ENCODE measurements at places on chromosomes 12 and 14.

- DNase-seq, result no peak
Measured at GRCh38 chr12:70686299-70686698, 49.1 kb upstream of the PTPRB start.

- no peak for DNase-seq
Measured at GRCh38 chr12:2803635-2804392, 8.7 kb upstream of the ITFG2 start.

DNA sequence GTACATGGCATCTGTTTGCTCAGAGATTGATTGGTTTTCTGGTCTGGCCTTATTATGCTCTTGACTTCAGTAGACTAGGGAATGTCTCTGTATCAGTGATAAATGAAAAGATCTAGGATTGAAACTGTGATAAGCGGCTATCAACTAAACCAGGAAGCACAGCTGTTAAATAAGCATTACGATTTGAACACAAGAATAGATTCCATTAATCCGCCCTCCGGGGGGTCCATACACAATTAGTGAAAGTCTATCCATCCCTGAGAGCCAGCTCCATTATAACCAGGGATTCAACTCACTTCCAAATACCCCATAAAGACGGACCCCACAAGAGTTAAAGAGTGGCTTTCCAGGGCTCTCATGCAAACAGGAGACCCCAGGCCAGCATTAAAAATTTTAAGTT lies 279.0 kb downstream of the GRIN2B start:
- no peak for DNase-seq

GRCh38 chr12:53518381-53518780 lies 11.1 kb upstream of the NPFF start:
- no peak for DNase-seq

- DNase-seq, result peak; percentile 82
Measured at GRCh38 chr14:21043974-21044618, 1.9 kb downstream of the RNASE7 start.

- no peak for DNase-seq
Measured at GRCh38 chr12:47753021-47754001, 5.4 kb downstream of the RAPGEF3 start.

GRCh38 chr12:98845957-98846356 lies 200.9 kb downstream of the APAF1 start:
- no peak for DNase-seq

- DNase-seq, result no peak
Measured at GRCh38 chr14:63726499-63726898, 1.4 kb downstream of the SGPP1 start.

GRCh38 chr12:95368931-95369330 lies 105.0 kb upstream of the METAP2 start:
- no peak for DNase-seq

DNA sequence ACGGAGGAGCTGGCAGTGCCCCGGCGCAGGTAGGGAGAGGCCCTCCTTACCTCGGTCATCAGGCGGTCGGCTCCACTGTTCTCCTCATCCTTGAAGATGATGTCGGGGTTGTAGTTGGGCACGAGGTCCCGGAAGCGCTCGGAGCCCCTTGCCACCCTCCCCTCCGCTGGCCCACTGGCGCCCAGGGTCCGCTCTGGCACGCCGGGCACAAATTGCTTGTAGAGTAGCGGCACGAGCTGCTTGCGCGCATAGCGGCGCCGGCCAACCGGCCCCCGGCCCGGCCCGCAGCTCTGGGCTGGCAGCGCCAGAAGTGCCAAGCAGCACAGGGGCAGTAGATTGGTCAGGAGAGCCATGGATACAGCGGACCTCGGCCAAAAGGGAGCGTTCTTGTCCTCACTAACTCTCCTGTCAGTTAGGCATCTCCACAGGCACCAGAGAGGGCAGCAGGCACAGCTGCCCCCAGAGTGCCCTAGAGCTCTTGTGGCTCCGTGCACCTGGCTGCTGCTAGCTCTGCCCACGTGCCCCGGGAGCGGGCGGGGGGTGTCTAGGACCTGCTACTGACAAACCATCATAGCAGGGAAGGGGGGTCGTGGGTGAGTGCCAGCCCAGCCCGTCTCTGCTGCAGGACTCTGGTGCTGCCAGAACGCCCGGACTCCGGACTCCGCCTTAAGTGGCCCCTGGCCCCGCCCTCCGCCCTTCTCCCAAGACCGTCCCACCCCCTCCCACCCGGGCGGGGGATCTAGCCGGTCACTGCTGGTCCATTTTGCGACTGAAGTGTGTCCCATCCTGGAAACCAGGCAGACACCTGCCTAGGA lies at the start of gene DHH:
DHH (minus strand) TSS at position 642 of the 815 bp plus-strand sequence; CDS start at position 353, 289 bp downstream.
- DNase-seq, result no peak

- DNase-seq, result no peak
Measured at GRCh38 chr14:56309198-56309597, 191.0 kb downstream of the PELI2 start.

GRCh38 chr12:53985994-53986685 lies 1.2 kb downstream of the HOXC10 start:
- DNase-seq, result no peak

DNA sequence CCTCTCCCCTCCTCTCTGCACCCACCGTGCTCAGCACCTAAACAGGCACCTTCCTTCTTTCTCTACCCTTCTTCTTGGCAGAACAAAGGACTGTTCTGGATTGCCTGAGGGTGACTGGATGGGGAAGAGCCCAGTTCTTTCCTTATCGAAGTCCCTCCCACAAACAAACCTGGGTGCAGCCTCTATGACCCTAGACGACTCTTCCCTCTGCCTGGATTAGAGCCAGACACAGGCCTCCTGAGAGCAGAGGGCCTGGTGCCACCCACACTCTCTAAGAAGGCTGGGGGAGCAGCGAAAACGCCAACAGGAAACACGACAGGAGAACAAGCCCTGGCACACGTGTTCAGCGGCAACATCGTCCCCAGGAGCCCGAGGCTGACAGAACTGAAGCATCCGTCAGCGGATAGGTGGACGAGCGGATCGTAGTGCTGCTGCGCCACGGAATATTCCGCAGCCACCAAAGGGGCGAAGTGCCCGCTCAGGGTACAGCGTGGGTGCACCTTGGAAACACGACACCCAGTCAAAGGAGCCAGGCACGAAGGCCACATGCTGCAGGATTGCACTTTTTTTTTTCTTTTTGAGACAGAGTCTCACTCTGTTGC lies 38.0 kb downstream of the RIMBP2 start:
- no peak for DNase-seq

GRCh38 chr12:121093487-121093891 lies 39.2 kb upstream of the P2RX7 start:
- DNase-seq, result no peak

DNA sequence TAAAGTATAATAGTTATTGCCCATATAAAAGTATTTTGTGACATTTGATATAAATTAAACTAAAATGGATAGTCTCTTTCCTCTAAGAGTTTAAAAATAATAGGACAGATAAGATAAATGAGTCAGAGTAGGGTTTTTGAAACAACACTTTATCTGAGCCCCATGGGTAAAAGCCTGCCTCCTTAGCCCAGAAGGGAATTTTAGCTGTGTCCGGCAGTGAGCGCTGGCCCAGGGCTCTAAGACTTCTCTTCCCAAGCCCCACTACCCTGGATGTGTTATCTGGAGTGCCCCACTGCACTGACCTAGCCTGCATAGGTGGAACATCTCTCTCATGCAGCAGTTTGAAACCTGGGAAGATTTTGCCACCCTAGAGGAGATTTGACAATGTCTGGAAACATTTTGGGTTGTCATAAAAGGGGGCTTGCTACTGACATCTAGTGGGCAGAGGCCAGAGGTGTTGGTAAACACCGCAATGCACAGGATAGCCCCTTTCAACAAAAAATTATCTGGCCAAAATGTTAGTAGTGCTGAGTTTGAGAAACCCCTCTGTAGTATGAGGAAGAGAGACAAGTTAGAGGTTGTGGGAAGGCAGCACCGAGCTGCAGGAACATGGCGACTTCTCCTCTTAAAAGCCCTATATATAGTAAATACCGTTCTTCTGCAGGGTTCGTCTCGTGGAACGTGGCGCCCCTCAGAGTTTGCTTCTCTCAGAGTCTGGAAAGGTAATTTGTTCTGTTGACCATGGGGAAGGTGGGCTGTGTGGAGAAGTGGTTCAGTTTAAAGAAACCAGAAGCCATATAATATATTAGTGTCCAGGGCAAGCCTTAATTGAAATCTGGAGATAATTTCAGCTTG lies 29.3 kb upstream of the ATF1 start:
- DNase-seq, result peak; percentile 80

DNA sequence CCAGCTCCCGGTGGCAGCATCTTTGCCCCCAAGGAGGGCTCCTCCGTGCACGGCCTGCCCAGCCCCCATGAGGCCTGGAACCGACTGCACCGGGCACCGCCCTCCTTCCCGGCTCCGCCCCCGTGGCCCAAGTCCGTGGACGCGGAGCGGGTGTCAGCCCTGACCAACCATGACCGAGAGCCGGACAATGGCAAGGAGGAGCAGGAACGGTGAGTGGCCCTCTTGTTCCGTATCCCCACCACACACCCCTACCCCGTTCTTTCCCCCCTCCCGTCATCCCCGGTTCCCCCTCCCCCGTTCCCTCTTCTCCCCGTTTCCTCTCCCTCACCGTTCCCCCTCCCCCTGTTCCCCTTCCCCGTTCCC lies 28.3 kb downstream of the LRCOL1 start:
- DNase-seq, result no peak

DNA sequence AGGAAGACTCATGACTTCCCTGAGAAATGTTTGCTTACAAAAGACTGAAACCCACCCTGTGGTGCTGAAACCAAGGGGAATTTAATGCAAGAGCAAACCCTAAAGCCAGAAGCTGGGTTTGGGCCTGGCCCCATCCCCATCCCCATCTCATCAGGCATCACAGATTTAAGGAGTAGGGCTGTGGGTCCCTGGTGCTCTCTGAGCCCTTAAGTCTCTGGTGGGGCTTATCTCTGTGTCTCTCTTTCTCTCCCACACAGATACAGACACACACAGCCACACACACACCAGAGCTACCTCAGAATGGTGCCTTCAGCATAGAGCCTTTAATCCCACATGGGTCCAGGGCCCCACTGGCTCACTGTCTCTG lies 237.1 kb downstream of the SLC41A2 start:
- no peak for DNase-seq

- no peak for DNase-seq
Measured at GRCh38 chr14:84254290-84254689, 1275.7 kb upstream of the FLRT2 start.

DNA sequence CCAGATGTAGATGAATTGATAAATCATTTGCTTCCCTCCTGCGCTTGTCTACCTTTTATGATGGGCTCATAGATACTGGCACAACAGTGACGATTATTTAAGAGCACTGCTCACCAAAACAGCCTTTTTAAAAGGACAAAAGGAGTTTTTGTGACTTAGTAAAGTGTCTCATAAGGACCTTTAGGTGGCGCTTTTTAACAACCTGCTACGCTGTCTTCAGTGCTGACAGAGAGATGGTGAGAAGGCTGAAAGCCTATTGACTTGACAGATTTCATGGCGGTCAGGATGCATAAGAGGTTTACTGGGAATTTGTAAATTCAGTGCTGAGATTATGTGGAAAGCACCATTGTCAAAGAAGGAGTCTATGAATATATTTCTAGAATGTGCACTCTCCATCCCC lies 87.6 kb downstream of the SLC15A5 start:
- DNase-seq, result peak; percentile 60

GRCh38 chr12:87253157-87253556 lies 776.0 kb downstream of the C12orf50 start:
- no peak for DNase-seq

- peak; percentile 78 for DNase-seq
Measured at GRCh38 chr14:24013654-24014514, 25.2 kb downstream of the DHRS4L2 start.

- no peak for DNase-seq
Measured at GRCh38 chr14:76006253-76006652, 20.7 kb downstream of the IFT43 start.

DNA sequence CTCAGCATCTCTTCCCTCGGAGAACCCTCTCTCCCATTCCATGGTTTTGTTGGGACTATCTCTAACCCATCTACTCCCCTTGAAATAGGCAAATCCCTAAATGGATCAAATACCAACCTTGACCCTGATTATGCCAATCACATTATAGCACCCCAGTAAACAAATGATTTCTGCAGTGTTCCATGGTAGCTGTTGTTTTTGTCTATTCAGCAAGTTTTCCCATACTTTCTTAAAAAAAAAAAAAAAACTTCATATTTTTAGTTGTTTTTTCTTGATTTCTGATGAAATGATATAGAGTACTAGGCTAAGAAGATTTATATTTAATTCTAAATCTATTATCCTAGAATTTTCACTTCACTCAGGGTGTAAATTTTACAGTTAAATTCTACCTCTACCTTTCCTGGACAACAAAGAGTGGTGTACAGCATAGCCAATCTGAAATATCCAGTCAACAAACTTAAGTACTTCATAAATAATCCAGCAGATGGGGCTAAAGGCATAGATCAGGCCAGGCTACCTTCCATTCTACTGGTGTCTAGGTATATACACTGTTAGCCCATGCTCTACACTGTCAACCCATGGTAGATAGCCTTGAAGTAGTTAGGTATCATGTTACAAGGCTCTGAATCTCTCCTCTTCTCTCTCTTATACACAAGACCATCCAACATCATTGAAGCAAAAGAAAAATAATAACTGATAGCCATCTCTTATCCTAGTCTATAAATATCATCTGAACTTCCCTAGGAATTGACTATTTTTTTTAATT lies 82.2 kb downstream of the PLEKHG7 start:
- DNase-seq, result peak; percentile 92

DNA sequence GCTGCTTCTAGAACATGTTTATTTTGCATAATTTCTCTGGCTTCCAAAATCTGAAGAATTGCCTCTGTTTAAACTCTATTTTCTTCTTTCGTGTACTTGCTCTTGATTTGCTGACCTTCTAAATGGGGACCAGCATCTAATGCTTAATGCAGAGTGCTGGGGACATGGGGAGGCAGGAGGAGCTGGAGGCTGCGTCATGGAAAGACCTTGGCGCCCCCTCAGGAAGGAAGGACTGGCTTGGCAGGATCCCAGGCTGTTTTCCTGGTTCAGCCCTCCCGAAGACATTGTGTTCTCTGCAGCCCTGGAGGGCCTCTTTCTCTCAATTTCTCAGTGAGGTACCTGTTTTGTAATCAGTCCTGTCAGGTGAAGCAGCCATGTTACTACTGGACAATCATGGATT lies 5.5 kb downstream of the PRKCH start:
- peak; percentile 13 for DNase-seq

DNA sequence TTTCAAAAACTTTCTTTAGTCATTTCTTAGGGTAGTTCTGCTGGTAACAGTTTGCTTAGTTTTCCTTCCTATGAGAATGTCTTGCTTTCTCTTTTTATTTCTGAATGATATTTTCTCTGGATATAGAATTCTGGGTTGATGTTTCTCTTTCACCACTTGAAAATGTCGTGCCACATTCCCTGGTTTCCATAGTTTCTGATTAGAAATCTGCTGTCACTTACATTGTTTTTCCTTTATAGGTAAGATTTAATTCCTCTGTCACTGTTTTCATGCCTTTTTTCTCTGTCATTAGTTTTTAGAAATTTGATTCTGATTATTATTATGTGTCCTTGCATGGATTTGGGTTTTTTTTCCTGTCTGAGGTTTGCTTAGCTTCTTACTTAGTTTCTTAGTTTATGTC lies 77.3 kb upstream of the PCNX4 start:
- peak; percentile 7 for DNase-seq

Measured in Kasumi-1 (cell line).